AML-193 (cell line): ENCODE measurements at places on chromosomes 11 and 22.

- no peak for DNase-seq
Observed at GRCh38 chr11:118176778-118177134, 317 bp upstream of the SCN2B start.

GRCh38 chr22:44342347-44342956 lies 29.7 kb upstream of the SHISAL1 start:
- DNase-seq, result no peak

DNA sequence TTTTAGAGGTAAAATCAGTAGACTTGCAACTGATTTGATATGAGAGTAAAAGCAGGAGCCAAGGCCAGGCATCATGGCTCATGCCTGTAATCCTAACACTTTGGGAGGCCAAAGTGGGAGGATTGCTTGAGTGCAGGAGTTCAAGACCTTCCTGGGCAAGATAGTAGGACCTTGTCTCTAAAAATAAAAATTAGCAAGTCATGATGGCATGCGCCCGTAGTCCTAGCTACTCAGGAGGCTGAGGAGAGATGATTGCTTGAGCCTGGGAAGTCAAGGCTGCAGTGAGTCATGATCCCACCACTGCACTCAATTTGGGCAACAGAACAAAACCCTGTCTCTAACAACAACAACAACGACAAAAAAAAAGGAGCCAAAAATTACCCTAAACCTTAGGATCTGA lies 13.5 kb downstream of the SGSM3 start:
- no peak for DNase-seq

DNA sequence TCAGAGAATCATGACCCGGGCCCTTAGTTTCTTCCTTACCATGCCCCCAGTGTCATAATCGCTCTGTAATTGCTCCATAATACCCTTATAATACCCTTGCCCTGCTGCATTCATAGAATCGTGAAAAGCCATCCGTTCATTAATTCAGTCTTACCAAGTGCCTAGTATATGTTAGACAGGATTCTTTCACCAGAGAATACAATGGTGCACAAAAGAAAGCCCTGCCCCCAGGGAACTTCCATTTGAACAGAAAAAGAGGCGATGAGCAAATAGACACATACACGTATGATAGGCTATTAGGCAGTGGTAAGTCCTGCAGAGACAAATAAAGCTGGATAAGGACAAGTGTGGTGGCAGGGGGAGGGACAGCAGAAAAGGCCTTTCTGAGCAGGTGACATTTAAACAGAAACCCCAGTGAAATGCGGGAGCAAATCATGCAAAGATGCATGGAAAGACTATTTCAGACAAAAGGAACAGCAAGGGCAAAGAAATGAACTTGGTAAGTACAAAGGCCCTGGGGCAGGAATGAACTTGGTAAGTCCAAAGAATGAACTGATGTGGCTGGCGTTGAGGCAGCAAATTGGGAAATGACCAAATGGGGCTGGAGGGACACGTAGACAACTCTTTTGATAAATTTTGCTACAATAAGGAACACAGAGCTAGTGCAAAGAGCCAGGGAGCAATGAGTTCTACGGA lies 74.6 kb upstream of the CREB3L1 start:
- no peak for DNase-seq

DNA sequence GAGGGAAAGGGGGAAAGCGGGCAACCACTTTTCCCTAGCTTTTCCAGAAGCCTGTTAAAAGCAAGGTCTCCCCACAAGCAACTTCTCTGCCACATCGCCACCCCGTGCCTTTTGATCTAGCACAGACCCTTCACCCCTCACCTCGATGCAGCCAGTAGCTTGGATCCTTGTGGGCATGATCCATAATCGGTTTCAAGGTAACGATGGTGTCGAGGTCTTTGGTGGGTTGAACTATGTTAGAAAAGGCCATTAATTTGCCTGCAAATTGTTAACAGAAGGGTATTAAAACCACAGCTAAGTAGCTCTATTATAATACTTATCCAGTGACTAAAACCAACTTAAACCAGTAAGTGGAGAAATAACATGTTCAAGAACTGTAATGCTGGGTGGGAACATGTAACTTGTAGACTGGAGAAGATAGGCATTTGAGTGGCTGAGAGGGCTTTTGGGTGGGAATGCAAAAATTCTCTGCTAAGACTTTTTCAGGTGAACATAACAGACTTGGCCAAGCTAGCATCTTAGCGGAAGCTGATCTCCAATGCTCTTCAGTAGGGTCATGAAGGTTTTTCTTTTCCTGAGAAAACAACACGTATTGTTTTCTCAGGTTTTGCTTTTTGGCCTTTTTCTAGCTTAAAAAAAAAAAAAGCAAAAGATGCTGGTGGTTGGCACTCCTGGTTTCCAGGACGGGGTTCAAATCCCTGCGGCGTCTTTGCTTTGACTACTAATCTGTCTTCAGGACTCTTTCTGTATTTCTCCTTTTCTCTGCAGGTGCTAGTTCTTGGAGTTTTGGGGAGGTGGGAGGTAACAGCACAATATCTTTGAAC lies 6.8 kb downstream of the MALAT1 start:
- no peak for DNase-seq

DNA sequence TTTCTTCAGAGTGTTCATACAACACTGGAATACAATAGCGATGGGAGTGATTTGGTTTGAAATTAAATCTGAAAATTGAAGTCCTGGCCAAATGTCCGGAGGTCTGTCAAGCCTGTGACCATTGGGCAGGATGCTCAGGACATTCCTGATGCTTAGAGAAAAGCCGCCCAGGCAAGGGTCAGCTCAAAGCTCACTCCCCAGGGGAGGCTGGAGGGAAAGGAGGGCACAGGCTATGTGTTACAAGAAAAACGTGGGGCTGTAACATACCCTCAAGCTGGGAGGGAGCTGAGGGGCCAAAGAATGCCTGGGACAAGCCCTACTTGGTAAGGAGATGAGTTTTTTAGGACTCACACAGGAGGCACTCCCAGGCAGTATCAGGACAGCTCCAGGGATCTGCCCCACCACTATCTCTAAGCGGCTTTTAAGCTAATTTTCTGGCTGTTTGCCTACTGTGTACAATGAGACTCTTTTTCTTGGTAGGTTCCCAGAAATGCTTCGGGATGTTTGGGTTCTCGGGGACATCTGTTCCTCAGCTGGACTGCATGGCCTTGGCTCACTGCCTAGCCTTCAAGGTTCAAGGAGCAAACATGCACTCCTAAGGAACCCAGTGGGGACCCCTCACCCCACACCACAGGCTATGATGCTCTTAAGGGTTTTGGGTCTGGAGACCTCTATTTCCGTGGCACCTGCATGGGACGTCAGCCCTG lies 500.1 kb downstream of the BRD1 start:
- DNase-seq, result no peak
